ENCODE measurements at places on chromosomes 5 and 9. TPM values are rescaled to one million over a fixed set of nuclear protein-coding genes. Genes with fewer than 3 reads are reported as not detected.

GRCh38 chr9:84466580-84467285, 126.2 kb upstream of the SLC28A3 start:
- DNase-seq, result no peak

DNA sequence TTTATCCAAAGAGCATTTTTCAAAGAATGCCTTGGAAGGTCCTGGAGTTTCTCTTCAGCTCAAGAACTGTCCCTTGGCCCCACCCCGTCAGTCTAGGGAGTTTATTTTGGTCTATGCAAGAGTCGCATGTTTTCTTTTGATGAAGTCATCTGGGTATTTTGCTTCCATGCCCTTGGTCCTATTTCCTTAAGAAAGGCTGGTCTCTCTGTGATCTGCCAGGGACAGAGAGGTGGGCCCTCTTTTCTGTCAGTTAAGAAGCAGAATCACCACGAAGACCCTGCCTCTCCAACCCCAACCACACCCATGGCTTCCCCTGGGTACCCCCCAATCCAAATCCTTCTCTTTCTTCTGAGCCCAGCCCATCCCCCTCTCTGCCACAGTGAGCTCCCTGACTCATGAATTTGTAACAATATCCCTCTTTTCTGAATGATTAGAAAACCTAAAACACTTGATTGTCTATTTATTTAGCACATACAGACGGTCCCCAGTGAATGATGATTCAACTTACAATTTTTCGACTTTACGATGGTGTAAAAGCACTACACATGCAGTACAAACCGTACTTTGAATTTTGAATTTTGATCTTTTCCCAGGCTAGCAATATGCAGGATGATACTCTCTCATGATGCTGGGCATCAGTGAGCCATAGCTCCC, 163.5 kb upstream of the ADRA1B start:
- no peak for DNase-seq

DNA sequence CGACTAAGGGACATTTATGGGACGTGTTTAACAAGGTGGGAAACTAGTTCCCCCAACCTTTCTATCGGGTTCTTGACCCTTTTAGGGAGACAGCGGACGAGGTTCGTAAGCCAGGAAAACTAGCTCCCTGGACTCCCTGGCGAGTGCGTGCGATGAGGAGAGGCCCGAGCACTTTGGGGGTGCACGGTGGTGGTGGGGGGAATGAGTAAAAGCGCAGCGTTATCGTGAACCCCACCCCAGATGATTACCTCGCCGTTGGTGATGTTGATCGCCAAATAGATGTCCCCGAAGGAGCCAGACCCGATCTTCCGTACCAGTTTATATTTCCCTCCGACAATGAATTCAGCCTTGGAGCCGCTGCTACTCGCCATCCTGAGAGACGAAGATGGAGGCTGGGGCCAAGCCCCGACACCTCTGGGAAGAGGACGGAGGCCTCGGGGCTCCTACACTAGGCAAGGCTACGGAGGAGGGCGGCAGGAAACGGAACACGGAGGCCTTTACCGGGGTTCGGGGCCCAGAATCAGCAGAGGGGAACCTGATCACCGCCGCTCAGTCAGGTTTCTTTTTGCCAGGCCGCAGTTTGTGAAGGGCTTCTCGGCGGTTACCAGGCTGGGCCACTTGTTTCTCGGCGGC, 529 bp downstream of the CSNK1A1 start:
- DNase-seq, result no peak

- DNase-seq, result no peak
Measured at GRCh38 chr9:121813519-121814210, 162.2 kb downstream of the DAB2IP start.

DNA sequence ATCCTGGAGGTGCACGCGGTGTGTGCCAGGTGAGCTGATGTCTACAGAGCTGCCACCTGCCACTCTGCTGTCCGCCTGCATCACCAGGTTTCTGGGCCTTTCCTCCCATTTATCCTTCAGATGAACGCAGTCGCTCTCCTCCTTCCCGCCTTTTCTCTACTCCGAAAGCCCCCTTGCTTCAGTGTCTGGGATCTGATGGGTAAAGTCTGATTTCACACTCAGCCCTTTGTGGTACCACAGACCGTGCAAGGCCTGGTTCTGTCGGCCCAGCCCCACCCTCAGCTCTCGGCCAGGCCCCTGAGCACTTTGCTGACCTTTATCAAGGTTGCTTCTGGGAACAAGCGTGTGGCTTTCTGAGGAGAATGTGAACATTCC, 32.5 kb downstream of the GLT6D1 start:
- no peak for DNase-seq

DNA sequence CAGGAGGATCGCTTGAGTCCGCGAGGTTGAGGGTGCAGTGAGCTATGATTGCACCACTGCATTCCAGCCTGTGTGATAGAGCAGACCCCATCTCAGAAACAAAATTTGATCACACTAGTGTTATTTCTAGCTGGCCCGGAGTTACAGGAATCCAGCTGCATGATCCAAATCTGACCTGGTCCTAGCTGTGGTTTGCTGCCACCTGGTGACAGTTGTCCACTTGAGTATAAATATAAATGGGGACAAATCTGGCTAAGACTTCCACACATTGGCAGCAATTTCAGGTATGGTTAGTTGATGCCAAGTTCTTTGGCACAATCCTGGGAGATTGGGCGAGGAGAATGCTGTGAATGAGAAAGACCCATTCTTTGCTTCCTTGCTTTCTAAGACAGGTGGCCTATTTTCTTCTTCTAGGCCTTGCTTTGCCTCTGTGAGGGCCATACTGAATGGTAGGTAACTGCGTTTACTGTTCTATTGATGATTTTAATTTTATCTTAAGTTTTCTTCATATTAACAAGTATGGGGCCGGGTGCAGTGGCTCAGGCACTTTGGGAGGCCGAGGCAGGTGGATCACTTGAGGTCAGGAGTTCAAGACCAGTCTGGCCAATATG, 35.4 kb downstream of the UBE2R2 start:
- DNase-seq, result peak; percentile 27

DNA sequence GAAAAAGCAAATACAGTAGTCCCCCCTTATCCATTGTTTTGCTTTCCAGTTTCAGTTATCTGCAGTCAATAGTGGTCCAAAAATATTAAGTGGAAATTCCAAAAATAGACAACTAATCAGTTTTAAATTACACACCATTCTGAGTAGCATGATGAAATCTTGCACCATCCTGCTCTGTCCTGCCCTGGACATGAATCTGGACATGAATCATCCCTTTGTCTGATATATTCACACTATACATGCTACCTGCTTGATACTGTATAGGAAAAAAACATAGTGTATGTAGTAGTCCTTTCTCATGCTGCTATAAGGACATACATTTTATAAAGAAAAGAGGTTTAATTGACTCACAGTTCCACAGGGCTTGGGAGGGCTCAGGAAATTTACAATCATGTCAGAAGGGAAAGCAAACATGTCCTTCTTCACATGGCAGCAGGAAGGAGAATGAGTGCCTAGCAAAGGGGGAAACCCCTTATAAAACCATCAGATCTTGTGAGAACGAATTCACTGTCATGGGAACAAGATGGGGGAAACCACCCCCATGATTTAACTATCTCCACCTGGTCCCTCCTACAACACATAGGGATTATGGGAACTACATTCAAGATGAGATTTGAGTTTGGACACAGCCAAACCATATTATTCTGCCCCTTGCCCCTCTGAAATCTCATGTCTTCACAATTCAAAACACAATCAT, 153.9 kb downstream of the ARRDC3 start:
- peak; percentile 10 for DNase-seq

- DNase-seq, result peak; percentile 31
Measured at GRCh38 chr5:172866802-172867748, 33.0 kb downstream of the ERGIC1 start.

Gene IL3
- polyA plus RNA-seq, result not detected

Measured in IMR-90 (cell line).